ENCODE measurements at places on chromosomes 1 and 21.

GRCh38 chr1:11138952-11139351, 39.3 kb upstream of the EXOSC10 start:
- no peak for DNase-seq

- no peak for DNase-seq
Observed at GRCh38 chr1:205451202-205451601, 4.6 kb downstream of the BLACAT1 start.

GRCh38 chr1:93143136-93143535, 37.1 kb downstream of the TMED5 start:
- no peak for DNase-seq

- no peak for DNase-seq
Observed at GRCh38 chr1:98702976-98703375, 41.5 kb downstream of the SNX7 start.

DNA sequence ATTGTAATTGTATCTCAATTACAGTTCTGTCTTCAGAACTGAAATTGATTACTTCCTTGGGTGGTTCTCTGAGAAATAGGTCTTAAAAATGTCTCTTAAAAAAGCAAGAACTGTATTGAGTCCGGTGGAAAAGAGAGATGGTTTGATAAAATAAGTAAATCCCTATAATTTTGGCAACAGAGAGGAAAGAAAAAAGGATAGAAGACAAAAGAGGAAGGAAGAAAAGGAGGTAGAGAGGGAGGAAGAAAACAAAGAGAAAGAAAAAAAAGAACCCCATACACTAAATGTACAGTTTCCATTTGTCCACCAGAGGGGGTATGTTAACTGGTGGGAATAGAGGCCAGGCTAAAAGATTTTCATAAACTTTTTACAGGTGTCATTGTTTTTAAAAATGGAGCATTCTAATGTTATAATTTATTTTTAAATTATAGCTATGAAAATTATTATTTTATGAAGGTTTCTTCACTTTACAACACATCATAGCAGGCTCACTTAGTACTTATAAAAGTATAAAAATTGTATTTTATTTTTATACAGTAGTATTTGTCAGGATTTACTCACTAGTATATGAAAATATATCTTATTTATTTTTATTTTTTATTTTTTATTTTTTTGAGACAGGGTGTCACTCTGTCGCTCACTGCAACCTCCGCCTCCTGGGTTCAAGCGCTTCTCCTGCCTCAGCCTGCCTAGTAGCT, 2.1 kb upstream of the UBE2T start:
- peak; percentile 76 for DNase-seq

- no peak for DNase-seq
Observed at GRCh38 chr1:198096390-198096789, 60.4 kb upstream of the NEK7 start.

DNA sequence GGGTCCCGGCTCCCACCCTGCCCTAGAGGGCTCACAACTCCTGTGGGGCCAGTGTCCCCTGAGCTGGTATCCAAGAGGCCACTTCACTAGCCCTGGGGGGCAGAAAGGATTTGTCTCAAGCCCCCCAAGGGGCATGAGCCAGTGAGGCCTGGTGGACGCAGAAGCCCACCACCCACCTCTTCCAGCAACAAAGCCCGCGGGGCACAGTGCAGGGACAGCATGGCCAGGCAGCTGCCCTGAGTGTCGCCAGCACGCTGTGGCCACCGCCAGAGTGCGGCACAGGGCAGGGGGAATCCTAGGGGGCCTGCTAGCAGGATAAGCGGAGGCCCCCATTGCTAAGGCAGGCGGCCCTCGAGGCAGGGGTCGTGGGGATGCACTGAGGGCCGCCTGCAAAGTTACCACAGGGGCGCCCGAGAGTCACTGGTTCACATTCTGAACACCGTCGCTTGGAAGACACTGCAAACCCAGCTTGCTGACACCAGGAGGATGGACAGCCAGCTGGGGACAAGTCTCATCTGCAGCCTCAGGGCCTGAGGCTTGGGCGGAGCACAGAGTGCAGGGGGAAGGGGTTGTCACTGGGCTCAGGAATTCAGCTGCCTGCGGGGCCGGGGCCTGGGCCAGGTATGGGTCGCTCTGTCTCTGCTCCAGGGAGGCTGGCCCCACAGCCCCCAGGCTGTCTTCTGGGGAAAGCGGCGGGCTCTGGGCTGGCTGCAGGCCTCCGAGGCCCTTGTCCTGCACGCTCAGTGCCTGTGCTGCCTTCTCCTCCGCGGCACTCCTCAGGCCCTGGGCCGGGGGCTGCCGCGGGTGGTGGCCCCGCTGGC, 26.8 kb downstream of the SLC19A1 start:
- DNase-seq = no peak

GRCh38 chr1:58568271-58568860, 8.7 kb downstream of the TACSTD2 start:
- DNase-seq = no peak

DNA sequence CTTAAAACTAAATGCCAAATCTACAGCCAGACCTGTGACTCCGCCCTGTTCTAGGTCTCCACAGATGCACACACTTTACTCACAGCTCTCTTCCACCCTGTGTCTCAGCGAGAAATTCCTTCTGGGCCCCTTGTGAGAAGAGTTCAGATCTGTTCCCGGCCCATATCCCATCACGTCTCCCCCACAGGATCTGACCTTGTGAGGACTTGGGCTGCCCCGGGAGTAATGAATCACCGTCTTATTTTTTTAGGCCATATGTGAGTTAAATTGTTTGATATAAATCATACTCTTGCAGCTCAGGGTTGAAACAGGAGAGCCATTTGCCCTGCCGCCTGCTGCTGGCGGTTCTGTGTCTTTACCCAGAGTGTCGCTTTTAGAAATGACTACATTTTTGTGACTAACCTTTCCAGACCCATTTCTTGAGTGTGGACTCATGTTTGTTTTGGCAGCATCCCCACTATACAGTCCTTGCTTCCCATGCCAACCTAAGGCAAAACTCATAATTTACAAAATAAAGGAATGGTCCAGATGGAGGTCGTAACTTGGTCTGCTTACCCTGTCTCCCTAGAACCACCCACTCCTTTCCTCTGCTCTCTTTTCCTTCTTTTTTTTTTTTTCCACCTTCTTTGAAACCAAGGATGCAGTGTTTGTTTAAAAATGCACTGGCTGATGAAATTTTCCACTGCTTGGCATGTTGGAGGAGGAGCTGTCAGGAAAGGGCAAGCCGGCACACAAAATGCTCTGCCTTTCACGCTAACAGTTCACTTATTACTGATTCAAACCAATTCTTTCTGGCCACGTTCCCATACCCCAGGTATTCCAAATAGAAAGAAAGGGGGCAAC, 98.0 kb upstream of the C1orf105 start:
- peak; percentile 70 for DNase-seq

GRCh38 chr1:67429011-67429527, 1.1 kb downstream of the SERBP1 start:
- no peak for DNase-seq

DNA sequence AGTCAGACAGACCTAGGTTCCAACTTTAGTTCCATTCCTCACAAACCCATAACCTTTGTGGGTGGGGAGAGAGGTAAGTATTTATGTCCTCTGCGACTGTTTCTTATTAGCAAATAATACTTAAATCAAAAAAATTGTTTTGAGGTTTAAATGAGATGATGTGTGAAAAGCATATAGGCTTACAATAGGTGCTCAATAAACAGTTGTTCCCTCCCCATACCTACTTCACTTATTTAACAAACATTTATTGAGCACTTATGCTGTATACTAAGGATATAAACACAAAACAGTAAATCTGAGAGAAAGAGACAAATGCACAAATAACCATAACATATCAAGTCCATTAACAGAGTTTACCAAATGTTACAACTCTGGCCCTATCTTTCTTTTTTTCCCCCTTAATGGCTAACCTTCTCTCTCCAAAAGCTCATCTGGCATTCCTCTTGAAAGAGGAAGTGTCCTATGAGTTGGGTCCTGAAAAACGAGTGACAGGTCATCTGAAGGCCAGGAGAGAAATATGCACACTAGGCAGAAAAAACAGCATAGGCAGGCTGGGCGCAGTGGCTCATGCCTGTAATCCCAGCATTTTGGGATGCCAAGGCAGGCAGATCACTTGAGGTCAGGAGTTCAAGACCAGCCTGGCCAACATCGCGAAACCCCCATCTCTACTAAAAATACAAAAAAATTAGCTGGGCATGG, 10.3 kb downstream of the PIGM start:
- no peak for DNase-seq

DNA sequence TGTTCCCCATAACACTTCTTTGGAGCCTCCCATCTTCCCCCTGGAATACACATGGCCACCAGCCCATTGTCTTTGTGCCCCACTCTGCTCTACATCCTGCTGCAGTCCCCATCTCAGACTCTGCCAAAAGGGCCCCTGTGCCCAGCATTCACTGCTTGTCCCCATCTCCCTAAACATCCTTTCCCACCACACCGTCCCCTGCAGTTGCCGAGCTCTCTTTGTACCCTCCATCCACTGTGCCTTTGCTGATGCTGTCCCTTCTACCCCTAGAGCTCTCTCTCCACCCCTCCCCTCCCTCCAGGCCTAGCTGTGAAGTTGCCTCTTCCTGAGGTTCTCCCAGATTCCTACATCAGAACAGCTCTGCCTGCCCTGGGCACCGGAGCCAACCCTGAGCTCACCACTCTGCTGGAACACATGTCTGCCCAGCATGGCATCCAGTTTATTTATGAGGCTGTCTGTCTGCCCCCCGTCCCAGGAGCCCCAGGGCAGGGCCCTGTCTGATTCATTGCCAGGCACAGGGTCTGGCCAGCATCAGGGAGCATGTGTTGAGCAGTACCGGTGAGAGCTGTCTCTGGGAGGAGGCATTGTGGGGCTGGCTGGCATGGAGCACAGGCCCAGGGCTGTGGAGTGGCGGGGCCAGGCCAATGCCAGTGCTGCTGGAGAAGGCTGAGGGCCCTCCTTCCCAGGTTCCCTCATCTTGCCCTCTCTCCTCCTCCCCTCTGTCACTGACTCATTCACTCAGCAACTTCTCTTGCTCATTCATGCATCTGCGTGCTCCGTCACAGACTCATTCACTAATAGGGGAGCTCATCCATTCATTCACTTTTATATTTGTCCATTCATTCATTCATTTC, 28.8 kb downstream of the EDN2 start:
- DNase-seq = no peak

GRCh38 chr1:197787623-197788536, 12.6 kb upstream of the DENND1B start:
- no peak for DNase-seq

GRCh38 chr1:170864238-170864637, 71.1 kb upstream of the MROH9 start:
- DNase-seq = no peak

- peak; percentile 92 for DNase-seq
Observed at GRCh38 chr1:243850452-243851256, 611 bp upstream of the AKT3 start.

- no peak for DNase-seq
Observed at GRCh38 chr1:181151378-181152326, 63.2 kb downstream of the IER5 start.

- no peak for DNase-seq
Observed at GRCh38 chr1:182133181-182133580, 71.7 kb upstream of the ZNF648 start.

DNA sequence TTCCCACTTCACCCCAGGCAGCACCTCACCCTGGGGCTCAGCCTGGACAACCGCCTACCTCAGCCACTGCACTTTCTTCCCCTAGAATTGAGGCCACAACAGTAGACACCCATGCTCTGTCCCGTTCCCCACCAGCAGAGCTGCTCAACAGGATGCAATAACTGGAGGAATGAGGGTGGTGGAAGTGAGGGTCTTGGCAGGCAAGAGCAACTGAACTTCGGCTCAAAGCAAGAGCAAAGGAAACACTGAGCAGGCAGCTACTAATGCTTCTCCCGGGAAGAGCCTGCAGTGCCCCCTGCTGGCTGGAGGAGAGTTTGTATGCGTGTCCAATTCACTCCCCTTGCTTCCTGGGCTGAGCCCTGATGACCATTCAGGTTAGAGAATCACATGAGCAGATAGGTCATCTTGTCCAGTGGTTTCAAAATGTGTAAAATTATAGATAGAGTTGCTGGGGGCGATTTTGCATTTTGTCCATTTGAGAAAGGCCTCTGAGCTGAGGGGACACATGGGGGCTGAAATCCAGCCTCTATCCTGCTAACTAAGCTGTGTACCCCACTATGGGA, 13.9 kb downstream of the NT5C1A start:
- DNase-seq = no peak

- no peak for DNase-seq
Observed at GRCh38 chr1:225908013-225908640, 15.9 kb downstream of the PYCR2 start.

DNA sequence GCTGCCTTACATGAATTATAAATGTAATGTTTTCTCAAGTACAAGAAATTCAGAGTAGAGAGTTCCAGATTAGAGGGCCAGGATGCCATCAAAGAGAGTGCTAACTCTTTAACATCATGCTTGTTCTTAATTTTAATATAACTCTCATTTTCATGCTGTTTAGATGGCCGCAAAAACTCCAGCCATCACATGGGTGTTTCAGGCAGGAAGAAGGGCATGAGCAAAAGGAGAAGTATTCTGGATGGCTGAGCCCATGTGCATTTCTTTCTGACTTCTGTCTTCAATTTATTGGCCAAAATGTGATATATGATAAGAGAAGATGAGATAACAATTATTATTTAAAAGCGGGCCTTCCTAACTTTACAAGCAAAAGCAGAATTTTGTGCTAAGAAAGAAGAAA, 1328.6 kb downstream of the MRPL39 start:
- DNase-seq = no peak

GRCh38 chr1:66384258-66384921, 149.6 kb upstream of the SGIP1 start:
- no peak for DNase-seq

DNA sequence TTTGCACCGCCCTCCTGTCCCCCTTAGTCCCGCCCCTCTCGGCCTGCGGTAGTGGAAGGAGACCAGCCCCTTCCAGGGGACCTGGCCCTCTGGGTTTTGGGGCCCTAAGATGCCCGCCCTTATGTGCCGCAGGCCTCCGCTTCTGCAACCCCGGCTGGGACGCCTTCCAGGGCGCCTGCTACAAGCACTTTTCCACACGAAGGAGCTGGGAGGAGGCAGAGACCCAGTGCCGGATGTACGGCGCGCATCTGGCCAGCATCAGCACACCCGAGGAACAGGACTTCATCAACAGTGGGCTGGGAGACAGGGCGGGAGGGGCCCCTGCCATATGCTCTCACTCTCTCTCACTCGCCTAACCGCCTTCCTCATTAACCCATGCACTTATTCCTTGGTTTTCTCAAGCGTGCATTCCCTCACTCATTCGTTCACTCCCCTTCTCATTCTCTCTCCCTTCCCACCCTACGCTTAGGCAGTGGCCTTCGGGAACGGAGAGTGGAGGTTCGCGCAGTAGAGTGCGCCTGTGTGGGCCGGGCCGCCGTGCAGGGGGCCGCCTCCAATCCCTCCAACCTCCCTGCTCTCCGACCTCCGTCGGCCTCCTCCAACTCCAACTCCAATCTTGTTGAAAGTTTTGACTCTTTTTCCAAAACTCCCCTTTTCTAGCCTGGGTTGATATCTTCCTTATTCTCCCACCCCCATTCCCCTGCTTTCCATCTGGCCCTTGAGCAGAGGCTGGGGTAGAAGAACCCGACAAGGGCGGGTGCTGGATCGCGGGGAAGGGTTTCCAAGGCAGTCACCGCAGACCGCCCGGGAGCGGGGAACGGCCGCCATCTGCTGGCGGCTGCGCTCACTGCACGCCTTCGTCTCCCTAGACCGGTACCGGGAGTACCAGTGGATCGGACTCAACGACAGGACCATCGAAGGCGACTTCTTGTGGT, 15.2 kb downstream of the BCAN start:
- DNase-seq = peak; percentile 61
